ENCODE measurements at places on chromosomes 6 and 20.

- no peak for DNase-seq
Observed at GRCh38 chr20:63846128-63846771, 15.0 kb upstream of the ABHD16B start.

GRCh38 chr6:131784561-131784960, 23.3 kb upstream of the ENPP1 start:
- no peak for DNase-seq

GRCh38 chr6:15769511-15770018, 106.7 kb upstream of the DTNBP1 start:
- DNase-seq = no peak

- DNase-seq = peak; percentile 17
Observed at GRCh38 chr20:63696306-63696627, 185 bp upstream of the TNFRSF6B start.

GRCh38 chr6:54784011-54784410, 62.6 kb upstream of the FAM83B start:
- DNase-seq = no peak

- no peak for DNase-seq
Observed at GRCh38 chr20:18589941-18590674, 2.3 kb downstream of the DTD1 start.

- DNase-seq = no peak
Observed at GRCh38 chr6:81981812-81982211, 229.3 kb upstream of the TENT5A start.

DNA sequence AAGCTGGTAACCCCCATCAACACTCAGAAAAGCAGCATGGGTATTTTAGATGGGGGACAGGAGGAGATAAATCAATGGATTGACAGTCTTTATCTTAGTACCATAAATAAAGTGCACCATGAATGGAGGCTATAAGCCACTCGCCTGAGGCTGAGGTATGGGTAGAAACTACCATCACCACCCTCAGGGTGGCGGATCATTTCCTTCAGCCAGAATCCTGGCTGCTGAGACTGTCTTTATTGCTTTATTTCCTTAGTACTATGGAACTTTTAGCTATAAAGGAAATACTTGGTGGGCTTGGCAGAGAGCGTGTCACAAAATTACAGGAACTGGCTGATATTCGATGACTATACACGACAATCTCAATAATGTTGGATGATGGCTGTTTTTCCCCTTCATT, 52.2 kb downstream of the STK38 start:
- no peak for DNase-seq

GRCh38 chr20:19828232-19828631, 70.2 kb downstream of the RIN2 start:
- DNase-seq = peak; percentile 30

DNA sequence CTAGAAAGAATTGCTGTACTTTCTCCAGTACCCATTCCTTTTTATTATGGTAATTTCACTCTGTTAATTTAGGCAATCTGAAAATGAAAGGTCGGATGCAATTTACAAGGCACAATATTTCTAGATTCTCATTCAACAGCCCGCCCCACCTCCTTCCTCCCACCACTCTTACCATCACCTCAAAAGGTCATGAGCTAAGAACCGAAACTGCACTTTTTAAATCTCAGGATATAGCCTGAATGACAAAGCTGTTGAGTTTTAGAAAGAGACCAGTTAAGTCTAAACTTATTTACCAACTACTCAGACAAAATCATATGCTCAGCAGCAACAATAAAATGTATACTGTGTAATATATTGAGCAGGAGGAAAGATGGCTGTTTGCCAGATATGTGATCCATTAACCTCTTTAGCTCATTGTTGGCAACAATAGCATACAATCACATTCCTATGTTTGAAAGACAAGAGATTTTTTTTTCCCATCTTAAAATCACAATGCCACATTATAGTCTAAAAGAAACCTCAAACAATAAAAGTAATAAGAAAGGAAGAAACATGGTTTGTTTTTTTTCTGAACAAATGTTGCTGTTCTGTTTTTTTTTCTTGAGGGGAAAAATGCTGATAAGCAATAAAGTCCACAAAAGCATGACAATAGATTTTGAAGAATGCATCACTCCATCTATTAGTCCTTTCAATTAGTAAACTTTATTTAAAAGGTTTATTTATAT, 1.6 kb upstream of the HS3ST5 start:
- DNase-seq = no peak

DNA sequence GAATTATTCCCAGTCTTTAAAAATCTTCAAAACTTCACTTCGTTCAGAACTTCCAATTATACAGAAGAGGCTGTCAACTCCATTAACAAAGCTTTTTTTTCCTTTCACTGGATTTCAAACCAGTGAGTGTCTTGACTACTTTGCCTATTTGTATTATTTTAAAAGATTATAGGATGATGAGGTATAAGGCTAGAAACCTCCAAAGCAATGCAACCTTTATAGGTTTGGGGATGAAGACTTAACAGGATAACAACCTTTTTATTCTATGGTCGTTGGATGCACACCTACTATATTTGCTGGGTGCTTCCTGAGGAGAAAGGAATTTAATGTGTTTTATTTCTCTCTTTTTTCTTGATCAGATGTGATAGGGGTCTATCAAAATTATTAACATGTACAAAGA, 1.9 kb upstream of the OVOL2 start:
- no peak for DNase-seq

DNA sequence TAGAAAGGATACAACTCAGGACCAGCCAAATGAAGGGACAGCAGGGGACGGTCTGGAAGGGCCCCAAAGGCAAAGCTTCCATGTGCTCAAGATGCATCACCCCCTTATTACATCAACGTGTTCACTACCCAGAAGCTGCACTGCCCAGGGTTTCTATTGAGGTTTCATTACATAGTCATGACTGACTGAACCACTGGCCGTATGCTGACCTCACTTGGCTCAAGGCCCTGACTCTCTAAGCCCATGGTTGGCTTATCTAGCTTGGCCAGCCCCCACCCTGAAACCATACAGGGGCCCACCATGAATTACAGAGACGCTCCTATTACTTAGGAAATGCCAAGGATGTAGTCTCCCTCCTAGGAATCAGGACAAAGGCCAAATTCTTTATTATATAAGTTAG, 179.4 kb downstream of the FOXC1 start:
- no peak for DNase-seq

GRCh38 chr20:13449868-13450434, 188.8 kb downstream of the TASP1 start:
- DNase-seq = no peak

DNA sequence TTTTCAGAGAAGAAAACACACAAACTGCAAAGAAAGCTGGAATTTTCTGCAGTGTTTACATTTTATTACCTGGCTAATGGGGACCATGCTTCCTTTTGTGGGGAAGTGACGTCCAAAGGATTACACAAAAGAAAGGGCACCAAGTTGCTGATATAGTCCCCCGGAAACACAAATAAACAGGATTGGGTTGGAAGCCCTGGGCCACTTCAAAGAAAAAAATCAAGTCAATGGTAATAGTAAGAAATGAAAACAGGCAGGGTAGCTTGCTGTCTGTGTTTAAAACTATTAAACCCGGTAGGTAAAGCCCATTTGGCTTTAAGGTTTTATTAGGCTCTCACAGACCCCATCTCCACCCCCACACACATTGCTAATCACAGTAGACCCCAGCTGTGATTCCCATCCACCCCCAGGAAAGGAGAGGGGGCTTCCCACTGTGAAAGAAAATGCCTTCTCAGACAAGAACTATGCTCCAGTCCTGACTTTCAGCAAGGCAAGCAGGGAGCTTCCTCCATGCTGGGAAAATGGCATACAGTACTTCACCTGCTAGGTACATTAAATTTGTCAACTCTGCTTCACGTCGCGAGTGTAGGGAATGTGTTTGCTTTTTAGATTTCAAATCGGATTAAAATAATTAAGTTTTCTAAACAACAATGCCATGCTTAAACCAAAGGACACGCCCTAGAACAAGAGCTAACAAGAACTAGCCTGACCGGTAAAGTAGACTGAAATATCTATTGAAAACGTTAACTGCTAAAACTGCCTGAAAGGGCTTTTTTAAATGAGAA, 1.1 kb downstream of the PERP start:
- DNase-seq = no peak

DNA sequence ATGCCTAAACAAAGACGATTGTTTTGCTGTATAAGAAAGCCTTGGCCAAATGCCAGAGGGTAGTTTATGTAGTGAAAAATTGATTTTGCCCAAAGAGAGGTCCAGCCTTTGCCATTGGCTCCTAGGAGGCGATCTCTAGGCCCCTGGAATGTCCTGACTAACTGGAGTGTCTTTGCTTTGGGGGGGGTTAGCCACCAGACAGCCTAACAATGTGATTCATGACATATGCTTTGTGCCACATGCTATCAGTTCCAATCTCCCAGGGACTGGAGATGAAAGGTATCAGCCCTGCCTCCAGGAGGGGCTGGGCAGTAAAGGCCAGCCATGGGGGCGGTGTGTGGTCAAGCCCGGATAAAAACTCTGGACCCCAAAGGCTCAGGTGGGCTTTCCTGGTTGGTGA, 32.7 kb upstream of the TUBB2A start:
- DNase-seq = no peak

DNA sequence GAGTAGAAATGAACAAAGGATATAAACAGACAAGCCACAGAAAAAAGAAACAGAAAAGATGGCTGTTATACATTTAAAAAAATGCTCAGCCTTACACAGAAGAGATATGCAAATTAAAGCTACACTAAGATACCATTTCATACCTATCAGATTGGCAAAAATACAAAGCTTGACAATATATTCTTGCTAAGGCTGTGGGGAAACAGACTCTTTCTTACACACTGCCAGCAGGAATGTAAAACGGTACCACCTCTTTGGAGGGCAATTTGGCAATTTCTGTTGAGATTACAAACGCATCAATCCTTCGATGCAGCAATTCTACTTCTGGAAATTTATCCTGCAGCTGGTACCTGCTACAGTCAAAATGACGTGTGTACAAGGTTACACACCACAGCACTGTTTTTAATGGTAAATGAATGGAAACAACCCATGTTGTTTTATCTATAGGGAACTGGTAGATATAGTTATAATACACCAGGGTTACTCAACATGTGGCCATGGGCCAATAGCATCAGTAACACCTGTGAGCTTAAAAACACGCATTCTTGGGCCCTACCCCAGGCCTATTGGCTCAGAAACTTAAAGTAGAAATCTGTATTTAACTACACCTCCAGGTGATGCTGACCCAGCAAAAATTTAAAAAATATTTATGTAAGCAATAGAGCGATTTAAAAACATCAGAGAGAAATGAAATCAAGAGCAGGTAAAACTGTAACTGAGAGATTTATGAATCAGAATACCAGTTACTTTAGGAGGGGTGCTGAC, 53.3 kb downstream of the TRAM2 start:
- DNase-seq = no peak

DNA sequence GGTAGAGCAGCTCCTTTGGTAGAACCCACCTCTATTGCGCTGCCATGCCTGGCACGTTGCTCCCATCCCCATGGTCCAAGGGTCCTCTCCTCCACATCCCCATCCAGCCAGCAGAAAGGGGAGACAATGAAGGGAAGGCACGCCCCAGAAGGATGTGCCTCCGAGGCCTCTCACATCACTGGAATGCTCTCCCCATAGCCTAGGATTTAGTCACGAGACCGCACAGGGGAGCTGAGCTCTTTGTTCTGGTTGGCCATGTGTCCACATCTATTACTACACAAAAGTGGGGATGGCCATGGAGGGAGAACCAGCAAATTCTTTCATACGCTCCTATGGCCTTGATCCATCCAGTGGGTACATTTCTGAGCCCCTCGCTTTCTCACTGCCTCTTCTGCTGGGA, 60.5 kb upstream of the SALL4 start:
- DNase-seq = no peak

GRCh38 chr6:53707108-53707897, 41.7 kb upstream of the KLHL31 start:
- DNase-seq = no peak

DNA sequence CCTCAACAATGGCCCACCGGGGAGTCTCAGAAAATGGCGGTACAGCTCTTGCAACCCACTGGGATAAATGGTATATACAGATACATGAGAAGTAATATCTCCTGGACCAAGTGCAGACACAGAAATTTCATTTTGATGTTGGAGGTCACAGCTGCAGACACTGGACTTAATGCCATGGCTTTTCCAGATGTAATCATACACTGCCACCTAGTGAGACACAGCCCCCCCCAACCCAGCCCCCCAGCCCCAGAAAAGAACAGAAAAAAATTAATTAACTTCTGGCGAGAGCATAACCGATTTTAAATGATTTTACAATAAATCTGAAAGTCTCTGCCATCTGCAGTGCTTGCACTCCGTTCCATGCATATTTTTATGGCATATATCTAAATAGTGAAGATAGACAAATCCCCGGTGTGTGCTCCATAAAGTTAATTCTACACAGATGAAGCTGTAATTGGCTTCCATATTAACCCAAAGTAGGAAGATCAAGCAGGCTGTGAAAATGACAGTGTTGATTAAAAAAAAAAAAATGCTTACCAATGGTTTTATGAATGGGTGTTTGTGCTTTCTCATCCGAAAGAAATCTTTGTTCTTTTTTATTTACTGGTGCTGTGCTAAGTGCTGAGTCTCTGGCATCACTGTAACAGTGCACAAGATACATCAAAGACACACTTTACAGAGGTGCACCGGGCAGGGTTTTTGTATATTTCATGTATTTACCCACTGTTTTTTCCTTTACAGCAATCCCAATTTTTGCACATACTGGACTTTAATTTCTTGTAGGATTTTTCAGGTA, 804.1 kb downstream of the TFAP2A start:
- no peak for DNase-seq

DNA sequence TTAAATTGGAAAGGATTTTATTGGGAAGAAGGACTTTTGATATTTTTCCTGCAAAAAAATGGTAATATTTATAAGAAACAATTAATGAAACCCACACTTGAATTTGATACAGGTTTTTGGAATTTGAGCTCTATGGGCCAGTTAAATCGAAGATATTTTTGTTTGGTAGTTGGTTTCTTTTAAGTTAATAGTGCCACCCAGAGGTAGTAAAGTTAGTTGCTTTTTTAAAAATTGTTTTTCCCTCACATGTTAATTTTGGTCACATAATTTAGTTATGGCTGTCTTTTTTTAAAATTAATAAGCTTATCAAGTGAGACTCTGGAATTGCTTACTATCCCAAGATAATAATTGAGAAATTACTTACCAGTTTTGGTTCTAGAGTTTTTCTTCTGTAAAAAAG, 7.1 kb downstream of the PRIM2 start:
- DNase-seq = no peak

GRCh38 chr6:12296255-12296573, 6.1 kb downstream of the EDN1 start:
- DNase-seq = no peak

- DNase-seq = no peak
Observed at GRCh38 chr6:106518748-106519147, 110.5 kb downstream of the RTN4IP1 start.

- no peak for DNase-seq
Observed at GRCh38 chr20:1618954-1619540, 762 bp downstream of the SIRPB1 start.

GRCh38 chr6:154157082-154157481, 118.0 kb downstream of the OPRM1 start:
- DNase-seq = peak; percentile 36

DNA sequence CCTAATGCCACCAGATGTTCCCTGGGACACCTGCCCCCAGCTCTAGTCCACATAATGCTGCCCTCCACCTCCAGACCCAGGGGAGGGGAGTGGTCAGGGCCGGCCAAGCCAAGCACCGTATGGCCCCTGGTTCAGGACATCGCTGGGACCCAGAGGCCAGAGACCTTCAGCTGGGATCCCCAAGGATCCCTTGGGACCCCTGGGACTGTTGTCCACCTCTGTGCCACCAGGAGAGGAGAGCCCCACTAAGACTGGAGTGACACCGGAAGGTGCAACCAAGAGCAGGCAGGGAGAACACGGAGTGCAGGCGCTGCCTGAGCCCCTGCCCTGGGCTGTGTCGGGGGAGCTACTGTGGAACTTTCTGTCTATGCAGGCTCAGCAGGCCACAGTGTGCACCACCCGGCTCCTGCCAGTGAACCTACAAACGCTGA, 43.6 kb downstream of the CTCFL start:
- no peak for DNase-seq
